Testis (tissue), 5 donors: ENCODE measurements at places on chromosomes 2 and 18. TPM values are rescaled to one million over a fixed set of nuclear protein-coding genes. Genes with fewer than 3 reads are reported as not detected.

The CCDC121 gene
- total RNA-seq: 10.2 TPM

The ABCG5 gene
- not detected for total RNA-seq

The MCFD2 gene
- 67.6 TPM for total RNA-seq

The TUBB8B gene
- total RNA-seq: 8.0 TPM

The CAPN14 gene
- 1.1 TPM for total RNA-seq

The SCG2 gene
- total RNA-seq: 0.31 TPM
